ENCODE measurements at places on chromosomes 12 and 14.

DNA sequence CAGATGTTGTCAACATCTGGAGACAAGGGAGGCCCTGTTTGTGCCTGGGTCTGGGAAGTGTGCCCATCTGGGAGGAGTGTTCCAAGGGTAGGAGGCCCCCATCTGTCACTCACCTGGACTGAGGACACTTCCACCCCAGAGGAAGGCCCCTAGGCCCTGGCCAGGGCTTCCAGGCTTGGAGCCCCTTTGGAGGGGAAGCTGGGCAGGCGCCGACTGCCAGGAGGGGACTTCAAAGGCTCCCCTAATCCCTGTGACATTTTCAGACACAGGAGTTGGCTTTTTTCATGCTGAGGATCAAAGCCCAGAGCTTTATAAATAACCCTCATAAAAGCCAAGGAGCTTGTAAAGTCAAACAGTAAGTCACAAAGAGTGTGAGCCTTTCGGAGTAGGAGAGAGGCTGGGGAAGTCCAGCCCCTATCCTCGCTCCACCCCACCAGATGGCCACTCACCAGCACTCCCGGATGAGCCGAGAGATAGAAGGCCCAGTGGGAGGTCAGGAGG is 17.6 kb upstream of the FAM222A start:
- DNase-seq = no peak

DNA sequence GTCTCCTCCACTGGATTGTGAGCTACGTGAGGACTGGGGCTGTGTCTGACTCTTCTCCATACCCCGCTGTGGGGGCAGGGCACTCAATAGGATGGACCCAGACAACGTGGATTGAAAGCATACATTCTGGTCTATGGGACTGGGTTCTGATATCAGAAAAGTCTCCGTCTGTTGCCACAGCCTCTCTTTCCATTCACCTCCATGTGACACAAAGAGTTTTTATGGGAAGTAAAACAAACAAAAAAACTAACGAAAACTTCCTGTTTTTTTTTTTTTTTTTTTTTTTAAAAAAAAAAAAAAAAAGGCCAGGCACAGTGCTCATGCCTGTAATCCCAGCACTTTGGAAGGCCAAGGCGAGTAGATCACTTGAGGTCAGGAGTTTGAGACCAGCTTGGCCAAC is 44.7 kb downstream of the SLC8A3 start:
- no peak for DNase-seq

DNA sequence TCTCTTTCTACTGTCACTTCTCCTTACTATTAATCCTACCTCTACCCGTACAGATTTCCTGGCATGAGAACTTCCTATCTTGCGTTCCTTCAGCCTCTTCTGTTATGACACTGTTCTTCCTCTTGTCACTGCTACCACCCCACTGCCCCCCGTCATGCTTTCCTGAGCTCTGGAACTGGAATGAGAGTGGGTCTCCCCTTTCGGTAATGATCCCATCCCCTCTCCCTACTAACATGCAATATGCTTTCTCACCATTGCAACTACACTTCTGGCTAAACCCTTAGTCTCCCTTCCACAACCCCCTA is 4.9 kb upstream of the AP1G2 start:
- DNase-seq = no peak

DNA sequence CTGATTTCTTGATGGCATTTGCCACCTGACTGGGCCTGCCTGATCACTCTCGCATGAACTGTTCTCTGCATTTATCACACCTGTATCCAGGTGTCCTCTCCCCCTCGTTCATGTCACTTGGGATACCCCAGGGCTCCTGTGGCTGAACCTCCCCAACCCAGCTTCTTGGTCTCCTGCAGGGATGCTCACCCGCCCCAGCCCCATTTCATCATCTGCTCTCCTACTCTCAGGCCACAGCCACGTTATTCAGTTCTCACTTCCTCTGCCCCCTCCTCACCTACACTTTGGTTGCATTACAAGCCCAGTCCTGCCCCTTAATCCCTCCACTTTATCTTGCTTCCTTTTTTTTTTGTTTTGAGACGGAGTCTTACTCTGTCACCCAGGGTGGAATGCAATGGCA is 35.5 kb downstream of the TMBIM6 start:
- no peak for DNase-seq

DNA sequence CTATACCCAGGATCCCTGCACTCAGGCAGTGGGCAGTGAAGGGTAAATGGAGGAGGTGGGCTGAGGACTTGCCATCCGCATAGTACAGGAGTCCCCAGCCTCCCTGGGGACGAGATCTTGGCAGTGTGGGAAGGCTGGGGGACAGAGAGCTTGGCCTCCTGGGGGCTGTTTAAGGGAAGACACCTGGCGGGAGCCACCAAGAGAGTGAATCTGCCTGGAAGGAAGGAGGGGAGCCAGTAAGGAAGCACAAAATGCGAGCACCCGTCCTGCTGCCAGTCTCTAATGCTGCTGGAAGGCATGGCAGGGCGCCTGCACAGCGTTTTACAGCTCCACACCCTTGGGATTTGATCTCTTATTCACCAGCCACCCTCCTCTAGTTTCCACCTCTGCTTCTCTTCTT is 7.4 kb upstream of the KRT2 start:
- no peak for DNase-seq

DNA sequence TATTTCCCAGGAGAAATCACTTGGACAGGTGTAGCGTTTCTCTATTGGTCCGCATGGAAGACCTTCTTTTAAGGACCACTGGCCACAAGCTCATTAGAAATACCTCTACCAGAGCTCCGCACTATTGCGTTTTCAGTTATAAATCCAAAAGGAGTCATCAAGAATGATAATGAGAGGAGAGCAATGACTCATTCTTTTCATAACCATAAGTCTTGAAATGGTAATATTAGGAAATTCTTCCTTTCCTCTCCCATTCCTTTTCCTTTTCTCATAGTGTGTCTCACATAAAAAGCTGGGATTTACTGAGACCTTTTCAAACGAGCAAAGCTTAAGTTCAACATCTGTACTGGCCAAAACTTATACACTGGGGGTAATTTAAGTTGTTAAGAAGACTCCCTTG is 215.7 kb downstream of the CPNE8 start:
- DNase-seq = no peak

DNA sequence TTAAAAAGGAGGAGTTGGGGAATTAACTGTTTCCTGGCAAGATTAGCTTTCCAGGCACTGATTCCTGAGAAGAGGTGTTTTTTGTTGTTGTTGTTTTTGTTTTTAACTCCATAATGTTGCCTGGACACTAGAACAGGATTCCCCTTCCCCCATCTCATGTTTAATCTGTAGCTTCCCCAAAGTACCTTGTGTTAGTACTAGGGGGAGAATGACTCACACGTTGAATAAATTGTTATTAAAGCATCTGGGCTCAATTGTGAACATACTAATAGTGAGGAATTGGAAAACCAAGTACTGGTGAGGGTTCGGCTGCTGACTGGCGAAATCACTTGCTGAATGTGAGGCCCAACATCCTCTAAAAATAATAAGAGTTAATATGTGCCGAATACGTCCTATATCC is 1.3 kb upstream of the GNG2 start:
- no peak for DNase-seq

- no peak for DNase-seq
Measured at GRCh38 chr12:27343255-27344000, 10.8 kb downstream of the BMAL2 start.

DNA sequence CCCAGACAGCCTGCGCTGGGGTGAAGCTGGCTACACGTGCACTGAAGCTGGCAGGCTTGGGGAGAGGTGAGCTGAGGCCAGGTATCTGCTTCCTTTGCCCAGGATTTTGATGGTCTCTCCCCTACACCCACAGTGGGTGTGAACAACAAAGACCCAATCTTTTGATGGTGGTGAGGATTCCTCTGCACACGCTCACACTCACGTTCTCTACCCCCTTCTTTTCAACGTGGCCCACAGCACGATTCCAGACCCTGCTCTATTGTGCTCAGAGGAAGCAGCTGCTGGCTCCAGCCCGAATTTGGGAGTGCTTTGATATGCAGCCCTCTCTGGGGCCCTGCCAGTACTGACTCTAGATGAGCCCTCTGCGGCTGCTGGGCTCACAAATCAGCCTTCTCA is 4.9 kb downstream of the CD9 start:
- no peak for DNase-seq
